Stimulated activated CD8-positive, alpha-beta memory T cell treated with anti-CD3 and anti-CD28 coated beads, Interleukin-4, amount 100 ng/mL, for 1 hour (primary cell): ENCODE measurements at places on chromosomes 6 and 20.

DNA sequence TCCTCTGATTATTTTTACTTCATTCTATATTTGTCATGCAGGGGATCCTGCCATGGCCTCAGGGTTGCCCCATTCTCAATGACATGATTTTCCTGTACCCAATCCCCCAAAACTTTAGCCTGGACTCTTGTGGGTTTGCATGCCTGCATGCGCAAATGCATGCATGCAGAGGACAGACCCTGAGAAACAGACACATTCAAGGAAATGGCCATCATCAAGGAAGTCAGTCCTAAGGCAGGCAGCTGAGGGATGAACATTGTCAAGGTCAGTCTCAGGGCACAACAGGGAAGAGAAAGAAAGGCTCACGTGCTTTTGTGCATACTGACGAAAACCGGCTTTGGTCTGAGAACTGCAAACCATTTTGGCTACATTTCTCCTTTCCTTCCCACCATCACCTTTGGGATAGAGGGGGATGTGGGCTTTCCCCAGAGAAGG lies 13.1 kb downstream of the NEDD9 start:
- no peak for DNase-seq

DNA sequence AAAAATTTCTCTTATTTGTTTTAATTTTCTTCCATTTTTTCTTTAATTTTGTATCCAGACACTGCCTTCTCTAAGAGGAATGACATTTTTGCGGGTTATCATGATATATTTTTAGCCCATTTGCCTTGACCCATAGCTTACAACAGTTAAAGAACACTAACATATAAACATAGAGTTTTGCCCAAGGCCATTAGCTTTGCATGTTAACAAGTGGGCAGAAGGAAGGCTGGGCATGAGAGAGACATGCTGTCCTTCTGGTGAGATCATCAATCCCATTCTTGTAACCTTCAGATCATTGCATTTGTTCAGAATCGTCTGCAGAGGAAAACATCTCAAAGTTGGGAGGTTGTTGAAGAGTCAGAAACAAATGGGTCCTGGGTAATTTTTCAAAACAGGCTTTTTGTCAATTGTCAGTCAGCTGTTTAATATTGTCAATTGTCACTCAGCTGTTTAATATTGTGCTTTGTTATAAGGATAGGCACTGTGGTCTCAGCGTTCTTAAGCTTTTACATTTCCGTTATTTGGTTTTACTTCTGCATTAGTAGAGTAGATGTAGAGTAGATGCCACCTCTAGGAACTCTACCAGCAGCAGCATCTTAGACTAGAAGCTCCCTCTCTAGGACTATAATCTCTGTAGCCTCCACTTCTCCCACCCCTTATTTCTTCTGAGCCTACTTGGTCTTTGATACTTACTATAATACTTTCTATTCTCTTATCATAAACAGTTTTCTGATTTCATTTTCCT lies 243.1 kb downstream of the ESR1 start:
- DNase-seq: no peak

DNA sequence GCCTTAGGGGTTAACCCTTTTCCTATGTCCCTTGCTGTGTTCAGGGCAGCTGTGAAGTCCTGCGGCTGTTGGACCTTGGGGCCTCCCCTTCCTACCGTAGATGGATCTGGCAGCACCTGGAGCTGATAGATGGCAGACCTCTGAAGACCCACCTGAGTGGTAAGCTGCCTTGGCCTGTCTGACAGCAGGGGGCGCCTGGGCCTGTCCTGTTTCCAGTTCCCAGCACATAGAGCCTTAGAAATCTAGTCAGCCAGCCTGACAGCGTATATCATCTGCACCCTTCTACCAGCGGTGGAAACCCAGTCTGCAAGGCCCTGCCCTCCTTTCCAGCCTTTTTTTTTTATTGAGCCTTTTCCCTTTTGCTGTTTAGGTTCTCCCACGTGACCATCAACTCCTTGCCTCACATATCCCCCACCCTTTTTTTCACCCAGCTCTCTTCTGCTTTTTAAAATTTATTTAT lies 26.6 kb downstream of the CNBD2 start:
- DNase-seq: peak; percentile 67

GRCh38 chr20:12575352-12576095 lies 433.2 kb upstream of the SPTLC3 start:
- DNase-seq: no peak

- DNase-seq: no peak
Observed at GRCh38 chr6:140718021-140718420, 1343.6 kb upstream of the CITED2 start.

DNA sequence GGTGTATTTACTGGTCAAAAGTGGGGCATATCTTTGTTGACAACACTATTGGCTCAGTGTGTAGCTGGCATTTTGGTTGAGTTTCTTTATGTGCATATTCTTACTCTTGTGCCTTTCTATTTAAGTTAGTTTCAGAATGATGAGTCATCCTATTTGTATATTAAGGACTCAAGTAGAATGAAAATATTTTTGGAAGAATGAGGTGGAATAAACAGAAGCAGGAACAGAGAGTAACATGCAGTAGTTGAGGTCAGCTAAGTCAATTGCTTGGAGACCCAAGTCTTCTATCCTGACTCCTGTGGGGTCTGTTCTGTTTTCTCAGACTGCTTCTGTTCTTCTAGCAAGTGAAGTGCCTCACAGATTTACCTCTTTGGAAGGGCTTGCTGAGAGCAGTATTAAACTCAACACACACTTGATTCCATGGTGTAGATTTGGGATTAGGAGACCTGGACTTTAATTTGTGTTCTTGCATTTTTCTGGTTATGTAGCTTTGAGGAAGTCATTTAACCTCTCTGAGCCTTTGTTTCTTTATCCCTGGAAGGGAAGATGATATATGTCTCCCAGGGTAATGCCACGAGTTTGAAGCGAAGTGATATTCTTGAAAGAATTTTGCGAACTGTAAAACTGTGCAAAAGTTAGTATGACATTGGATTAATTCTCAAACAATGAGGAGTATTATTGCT lies 324.3 kb downstream of the QKI start:
- DNase-seq: no peak

DNA sequence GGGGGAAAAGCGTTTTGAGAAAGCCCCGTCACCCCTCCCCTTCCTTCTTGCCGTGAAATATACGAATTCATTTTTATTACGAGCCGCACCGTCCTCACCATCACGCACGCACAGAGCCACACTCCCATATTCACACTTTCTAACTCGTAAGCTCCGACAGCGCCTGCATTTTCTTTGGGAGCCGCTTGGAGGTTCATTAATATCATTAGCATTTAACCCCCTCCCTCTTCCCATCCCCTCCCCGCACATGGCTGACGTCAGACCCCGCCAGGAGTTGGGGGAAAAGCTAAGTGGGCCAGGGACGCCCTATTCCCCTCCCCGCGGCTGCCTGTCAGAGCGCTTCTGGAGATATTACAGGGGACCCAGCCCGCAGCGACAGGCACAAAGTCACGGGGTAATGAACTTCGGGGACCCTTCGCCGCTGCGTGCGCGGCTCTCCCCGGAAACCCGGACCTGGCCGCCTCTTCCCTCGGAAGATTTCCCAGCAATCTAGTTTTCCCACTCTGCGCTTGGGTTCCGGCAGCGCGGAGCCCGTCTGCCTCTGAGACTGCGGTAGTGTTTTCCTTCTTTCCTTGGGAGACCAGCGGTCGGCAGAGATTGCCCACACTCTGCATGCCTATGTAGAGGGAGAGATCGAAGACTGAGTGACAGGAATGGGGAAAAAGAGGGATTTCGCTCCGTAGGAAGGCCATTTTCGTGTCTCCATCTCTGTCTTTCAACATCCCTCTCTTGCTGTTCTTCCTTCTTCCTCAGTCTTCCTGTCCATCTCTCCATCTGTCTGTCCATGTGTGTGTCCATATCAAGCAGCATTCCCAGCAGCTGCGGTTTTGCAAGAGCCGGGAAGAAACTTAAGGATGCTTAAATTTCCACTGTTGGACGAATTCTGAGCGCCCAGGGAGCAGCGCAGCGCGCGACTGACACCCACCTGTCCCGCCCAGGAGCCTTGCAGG lies at the start of gene NR2E1:
TSS of gene NR2E1 (plus strand) at position 309 of the 950 bp plus-strand sequence. CDS start 744 bp downstream, outside the sequence.
- no peak for DNase-seq

DNA sequence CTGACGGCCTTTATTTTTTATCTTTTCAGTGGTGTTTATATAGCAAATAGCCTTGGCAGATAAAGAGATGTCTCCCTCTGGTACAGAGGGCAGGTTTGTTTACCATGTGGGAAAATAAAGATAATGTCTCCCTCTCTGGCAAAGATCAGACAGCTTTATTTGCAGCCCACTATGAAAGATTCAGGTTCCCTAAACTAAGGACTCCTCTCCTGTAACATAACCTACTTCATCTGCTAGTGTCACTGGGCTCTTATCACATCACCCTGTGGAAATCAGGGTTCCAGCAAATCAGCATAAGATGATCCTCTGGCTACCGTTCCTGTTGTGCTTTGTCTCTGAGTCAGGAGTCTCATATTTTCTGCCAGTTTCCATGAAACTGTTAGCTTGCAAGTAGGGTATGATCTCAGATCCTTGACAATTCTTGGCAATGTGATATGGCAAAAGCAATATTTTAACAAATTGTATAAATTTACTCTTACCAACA lies 3.1 kb downstream of the FBXL4 start:
- no peak for DNase-seq

DNA sequence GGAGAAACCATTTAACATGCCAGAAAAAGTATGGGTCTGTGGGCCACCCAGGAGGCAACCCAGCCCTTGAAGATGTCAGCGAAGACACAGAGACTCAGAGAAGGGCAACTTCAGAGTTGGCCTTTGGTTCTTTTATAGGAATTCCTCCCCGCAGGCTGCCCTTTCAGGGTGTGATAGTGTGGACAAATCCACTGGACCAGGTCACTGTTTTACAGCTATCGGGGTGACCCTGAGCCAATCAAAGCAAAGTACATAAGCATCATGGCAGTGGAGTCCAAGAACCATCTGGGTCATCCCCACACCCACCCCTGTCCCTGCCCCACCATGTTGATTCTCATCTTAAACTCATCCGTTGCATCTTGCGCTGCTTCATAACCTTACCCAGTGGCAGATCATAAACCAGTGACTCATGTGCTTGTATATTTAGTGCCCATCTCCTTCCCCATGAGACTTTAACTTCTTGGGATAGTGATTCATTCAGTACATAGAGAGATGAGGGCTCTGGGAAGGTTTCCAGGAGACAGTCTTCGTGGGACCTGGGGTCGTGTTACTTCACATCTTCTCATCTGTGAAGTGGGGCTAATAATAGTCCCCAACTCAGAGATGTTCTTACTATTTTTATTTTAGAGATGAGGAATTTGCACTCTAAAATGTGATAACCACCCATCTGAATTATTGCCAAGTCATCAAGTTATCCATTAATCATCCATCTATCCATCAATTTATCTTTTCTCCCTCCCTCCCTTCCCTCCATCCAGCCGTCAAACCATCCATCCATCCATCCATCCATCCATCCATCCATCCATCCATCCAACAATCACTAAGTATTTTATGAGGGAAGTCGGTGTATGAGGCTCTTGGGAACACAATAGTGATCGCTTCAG lies 51.0 kb downstream of the EDN3 start:
- no peak for DNase-seq

DNA sequence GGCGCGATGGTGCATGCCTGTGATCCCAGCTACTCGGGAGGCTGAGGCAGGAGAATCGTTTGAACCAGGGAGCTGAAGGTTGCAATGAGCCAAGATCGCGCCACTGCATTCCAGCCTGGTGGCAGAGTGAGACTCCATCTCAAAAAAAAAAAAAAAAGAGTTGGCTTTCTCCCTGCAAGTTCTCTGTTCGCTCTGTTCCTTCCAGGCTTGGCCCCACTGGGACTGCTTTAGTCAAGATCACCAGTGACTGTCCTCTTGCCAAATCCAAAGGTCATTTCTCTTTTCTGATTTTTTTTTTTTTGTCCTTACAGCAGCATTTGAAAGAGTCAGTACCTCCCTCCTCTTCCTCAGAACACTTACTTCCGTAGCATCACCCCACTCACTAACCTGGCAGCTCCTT lies 10.8 kb upstream of the GNRH2 start:
- no peak for DNase-seq

- DNase-seq: no peak
Observed at GRCh38 chr6:142927271-142927580, 17.8 kb downstream of the HIVEP2 start.

GRCh38 chr6:130063806-130064205 lies 45.4 kb downstream of the L3MBTL3 start:
- DNase-seq: no peak

GRCh38 chr20:53594068-53595017 lies 704 bp upstream of the ZNF217 start:
- peak; percentile 97 for DNase-seq

GRCh38 chr20:40663991-40664880 lies 24.8 kb downstream of the MAFB start:
- DNase-seq: no peak

DNA sequence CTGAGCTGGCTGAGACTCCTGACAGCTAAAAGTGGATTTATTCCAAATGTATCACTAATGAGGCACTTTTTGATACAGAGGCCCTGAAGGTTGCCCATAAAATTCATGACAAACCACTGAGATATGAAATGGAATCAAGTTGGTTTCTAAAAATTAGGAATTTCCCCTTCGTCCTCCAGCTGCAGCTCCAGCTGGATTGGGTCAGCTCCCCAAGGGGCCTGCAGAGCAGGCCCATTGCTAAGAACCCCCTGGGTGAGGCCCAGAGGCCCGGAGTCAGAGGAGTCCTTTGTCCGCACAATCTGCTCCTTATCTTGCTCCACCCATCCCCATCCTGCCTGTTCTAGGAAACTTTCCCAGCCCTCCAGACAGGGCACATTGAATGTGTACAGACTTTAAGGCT lies 163.5 kb upstream of the TOP1 start:
- DNase-seq: no peak

- no peak for DNase-seq
Observed at GRCh38 chr6:109772883-109773431, 81.9 kb downstream of the FIG4 start.

- DNase-seq: no peak
Observed at GRCh38 chr6:140846503-140847261, 1286.0 kb upstream of the GJE1 start.

DNA sequence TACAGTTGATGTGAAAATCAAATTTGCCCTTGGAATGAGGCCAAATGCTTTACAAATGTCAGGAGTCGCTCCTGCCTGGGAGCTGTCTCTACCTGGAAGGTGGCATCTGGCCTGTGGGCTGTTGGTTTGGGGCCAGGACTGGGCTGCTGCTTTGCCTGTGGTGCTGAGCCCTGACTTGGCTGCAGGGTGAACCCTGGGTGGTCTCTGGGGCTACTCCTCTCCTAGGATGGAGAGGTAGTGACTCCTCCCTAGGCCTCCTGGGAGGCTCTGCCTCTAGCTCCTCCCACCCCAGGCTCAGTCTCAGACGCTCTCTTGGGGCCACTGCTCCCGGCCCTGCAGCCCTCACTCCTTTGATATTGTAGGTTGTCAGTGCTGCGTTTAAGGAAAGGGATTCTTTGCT lies 47.5 kb downstream of the EFCAB8 start:
- DNase-seq: no peak

DNA sequence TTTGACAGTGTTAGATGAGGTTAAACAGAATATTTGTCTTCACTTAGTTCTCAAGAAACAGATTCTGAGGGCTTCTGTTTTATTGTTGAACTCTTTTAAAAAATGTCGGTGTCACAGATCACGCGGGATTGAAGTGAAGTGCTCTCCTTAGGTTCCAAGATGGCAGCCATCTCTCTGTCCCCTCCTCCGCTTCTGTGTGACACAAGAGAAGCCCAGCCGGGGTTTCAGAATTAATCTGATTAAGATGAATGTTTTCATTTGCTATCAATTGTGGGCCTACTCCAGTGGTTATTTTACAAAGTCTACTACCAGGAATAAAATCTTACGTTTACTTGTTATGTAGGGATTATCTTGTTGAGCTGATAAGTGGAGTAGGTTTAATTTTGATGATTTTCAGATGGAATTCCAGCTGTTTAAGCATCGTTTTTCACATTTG lies 10.9 kb downstream of the HIVEP1 start:
- DNase-seq: no peak
